ENCODE measurements at places on chromosomes 2 and 18. TPM values are rescaled to one million over a fixed set of nuclear protein-coding genes. Genes with fewer than 3 reads are reported as not detected.
A peak's percentile ranks its signal among the peaks of the same experiment; 100 is the strongest.

NT5DC4 gene
- polyA plus RNA-seq: not detected

DNA sequence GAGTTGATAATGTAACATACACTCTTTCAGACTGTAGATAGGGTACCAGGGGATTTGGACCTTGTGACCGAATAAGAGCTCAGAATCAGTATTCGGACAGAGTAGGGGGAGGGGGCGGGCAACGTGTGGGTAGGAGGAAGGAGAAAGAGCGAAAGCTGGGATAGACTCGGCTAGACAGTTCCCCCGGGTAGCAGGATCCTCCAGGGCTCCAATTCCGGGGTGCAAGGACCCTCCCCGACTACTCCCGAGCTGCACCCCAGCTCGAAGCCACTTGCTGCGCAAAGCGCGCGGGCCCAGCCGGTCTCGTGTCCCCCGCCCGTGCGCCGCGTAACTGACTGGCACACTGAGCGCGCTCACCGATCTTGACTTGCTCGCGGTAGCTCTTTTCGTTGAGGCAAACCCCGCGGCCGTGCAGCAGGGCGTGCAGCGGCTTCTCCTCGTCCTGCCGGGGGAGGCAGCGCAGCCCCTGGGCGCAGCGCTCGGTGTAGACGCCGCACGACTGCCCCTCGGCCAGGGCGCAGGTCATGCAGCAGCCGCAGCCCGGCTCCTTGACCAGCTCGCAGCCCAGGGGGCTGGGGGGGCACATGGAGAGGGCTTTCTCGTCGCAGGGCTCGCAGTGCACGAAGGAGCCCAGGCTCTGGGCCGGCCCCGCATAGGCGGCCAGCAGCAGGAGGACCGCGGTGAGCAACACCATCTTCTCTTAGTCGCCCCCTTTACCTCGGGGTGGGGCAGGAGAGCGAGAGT, 1.1 kb downstream of the IGFBP5 start:
- DNase-seq: peak; percentile 80

DNA sequence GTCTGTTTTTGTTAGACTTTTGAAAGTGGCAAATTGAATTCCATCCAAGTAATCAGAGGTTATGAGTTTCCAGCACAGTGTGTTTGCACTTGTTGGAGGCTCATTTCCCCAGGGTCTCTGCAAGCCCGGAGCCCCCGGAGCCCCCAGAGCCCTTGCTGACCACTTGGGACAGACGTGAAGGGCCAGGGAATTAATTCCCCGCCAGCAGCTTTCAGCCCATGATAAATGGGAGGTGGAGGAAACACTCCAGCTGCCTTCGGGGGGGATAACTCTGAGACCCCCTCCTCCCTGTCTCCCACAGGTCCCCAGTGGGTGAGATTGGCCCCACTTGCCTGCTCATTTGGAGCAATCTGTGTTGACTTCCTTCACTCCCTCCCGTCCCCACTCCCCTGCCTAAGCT, 79.2 kb downstream of the KLHL29 start:
- DNase-seq: no peak

ANTXR1 gene
- 109 TPM for polyA plus RNA-seq

GRCh38 chr2:241003830-241004564, 5.6 kb downstream of the SNED1 start:
- DNase-seq: no peak

DNA sequence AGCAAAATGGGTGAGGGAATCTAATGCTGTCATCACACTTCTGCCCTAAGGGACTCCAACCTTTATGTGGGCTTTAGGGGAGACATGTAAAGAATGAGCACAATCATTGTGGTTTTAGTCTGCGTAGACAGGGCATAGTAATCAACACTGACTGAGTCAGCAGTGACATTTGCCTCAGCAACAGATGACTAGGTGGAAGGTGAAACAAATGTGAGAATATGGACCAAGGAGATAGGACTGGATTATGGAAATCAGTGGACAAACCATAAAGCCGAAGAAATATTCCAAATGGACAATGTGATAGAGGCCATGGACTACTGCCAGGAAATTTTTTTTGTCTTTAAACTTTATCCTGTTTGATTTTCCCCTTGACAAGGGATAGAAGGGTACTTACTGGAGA, 83.9 kb downstream of the PDK1 start:
- no peak for DNase-seq

GRCh38 chr2:119283873-119284331, 60.3 kb downstream of the STEAP3 start:
- DNase-seq: peak; percentile 43

DNA sequence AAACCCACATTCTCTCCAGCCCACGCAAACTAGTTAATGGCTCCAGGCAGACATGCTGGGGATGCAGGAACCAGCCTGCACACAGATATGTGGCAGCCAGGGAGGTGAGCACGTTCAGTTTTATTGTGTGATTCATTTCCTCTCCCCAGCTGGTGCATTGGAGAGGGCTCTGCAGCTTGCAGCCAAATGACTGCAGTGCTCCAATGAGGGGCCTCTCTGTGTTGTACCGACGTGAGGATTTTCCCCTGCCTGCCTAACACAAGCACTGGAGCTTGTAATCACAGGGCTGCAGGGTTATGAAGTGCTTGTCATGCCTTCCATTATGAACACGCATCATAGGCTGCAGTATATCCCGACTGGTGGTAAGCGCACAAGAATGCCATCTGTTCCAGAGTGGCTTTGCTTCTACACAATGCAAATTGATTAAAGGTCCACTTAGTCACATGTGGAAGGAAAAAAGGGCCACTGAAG, 92.3 kb upstream of the THUMPD2 start:
- DNase-seq: peak; percentile 52

MOCOS gene
- 0.20 TPM for polyA plus RNA-seq

PPP1R1C gene
- polyA plus RNA-seq: 0.65 TPM

LOXHD1 gene
- 1.7 TPM for polyA plus RNA-seq

- no peak for DNase-seq
Observed at GRCh38 chr2:206456078-206456754, 12.9 kb downstream of the ADAM23 start.

DNA sequence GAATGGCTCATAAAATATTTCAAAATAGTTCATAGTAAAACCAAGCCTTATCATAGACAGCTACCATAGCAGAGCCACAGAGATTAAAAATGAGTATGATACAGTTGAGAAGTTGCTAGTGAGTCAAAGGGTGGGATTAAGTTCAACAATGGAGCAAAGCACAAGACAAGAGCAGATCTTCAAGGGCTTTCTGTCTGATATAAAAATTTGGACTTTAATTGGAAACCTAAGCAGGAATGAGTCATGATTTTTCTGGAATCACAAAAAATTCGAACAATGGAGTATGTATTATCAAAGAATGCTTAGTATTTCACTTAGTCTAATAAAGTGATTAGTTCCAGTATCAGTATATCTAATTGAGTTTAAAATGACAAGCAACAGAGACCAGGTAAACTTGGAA, 487.3 kb upstream of the NETO1 start:
- no peak for DNase-seq

All from muscle of leg (tissue), 16 donors.